ENCODE measurements at places on chromosomes 5 and 9.

DNA sequence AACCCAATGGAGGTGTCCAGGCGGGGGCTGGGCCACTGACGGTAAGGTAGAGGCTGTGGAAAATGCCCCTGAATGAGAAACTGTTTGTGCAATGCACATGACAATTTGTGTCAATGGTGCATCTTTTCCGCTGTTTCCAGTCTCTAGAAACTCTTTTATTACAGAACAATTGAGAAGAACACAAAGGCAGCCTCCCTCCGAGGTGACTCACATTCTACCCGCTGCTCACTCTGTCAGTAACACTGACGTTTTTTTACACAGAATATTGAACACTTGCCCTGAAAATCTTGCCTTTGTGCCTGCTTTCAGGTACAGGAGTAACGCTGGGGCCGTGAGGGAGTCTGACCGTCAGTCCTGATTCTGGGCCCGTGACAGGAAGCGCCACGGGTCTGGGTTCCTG lies 11.7 kb upstream of the TENT4A start:
- DNase-seq: no peak

DNA sequence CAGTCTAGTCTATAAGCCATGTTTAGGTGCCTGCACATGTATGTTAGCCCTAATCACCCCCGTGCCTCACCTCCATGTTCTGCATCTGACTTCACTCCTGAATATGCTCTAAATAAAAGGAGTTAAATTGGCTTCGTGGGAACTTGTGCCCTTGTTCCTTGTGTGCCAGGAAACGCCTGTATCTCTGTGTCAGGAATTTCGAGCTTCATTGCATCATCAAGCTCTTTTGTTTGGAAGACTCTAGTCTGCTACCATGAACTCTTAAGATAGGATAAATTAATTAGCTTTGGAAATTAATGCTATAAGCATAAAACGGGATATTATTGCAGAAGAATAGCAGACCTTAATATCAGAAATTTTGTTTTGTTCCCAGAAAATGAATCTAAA lies 99.2 kb downstream of the ADCY2 start:
- DNase-seq: no peak

DNA sequence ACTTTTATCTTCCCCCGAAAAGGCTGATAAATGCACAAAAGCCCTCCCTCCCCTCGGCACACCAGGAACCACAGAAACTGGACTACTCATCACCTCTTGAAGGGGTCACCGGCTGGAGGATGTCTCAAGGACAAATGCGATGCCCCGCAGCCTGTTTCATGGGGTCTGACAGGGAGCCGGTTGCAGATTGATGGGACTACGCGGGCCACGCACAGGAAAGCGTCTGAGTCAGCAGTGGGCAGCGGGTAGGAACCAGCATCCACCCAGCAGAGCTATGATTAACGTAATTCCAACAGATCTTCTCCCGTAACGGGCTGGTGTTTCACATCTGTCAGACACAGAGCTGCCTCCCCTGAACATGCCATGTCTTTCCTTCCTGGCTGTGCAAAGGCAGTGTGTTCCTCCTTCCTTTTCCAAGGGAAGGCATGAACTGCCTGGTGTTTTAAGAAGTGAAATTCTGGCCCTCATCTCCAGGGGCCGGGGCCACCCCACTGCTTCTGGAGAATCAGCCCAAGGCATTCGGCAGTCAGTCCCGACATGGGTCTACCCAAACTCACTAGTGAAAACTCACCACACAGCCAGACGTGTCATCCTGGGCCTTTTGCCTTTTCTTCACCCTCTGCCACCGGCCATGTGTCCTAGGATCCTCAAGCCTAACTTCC lies 144.4 kb upstream of the PHYKPL start:
- no peak for DNase-seq

DNA sequence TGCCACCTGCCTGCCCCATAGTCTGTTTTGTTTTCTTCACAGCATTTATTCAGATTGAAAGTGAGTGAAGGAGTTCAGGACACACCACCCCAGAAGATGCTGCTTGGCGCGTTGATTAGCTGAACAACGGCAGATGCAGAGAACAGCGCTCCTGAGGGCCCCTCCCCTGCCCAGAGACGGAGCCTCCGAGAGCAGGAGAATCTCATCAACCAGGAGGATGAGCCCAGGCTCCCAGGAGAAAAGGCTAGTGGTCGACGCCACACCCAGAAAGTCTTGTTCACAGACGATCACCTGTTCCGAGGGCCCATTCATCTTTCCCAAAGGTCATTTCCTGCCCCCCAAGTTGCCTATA lies 180.4 kb upstream of the PPP1R26 start:
- no peak for DNase-seq

GRCh38 chr5:176180339-176180738 lies 57.9 kb upstream of the SIMC1 start:
- DNase-seq: no peak

DNA sequence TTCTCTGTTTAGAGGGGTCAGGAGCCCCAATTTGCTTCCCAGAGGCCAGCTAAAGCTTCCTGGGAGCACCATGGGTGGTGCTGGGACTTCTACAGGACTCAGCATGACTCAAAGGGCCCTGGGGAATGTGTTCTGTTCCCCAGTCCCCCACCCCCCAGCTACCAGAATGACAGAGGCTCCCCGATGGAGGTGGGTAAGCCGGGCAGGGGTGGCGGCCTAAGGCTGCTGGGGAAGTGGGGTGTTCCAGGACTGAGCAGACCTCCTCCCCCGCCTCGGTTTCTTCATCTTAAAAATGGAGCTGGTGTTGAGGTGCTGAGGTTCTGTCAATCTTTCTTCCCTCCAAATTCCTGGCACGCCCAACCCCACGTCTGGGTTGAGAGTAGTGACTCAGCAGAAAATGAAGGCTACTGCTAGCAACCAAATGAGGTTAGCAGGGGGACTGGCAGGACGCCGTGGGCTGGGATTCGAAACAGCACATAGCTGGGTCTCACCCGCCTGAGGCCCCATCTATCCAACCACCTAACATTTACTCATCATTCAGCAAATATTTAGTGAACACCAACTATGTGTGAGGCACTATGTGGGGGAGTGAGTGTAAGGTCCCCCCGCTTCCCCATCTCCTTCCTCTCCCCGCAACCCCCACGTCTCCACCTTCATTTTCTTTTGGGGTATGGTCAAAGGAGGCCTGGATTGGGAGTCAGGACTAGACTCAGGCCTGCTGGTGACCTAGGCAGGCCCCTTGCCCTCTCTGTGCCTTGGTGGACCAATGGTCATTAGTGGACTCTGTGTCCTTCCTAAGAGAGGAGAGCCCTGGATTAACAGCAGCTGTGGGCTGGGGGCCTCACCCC lies 50.2 kb downstream of the C9orf50 start:
- DNase-seq: no peak

GRCh38 chr9:109328978-109329637 lies 8.2 kb upstream of the EPB41L4B start:
- no peak for DNase-seq

GRCh38 chr5:138033386-138033808 lies 518 bp upstream of the FAM13B start:
- DNase-seq: no peak

GRCh38 chr9:35940458-35941407 lies 17.2 kb downstream of the OR2S2 start:
- no peak for DNase-seq

Measured in stimulated activated CD8-positive, alpha-beta memory T cell treated with anti-CD3 and anti-CD28 coated beads, Interleukin-4, amount 100 ng/mL, for 48 hours (primary cell).